ENCODE measurements at places on chromosomes 12 and 14.

GRCh38 chr14:54138024-54138353, 181.4 kb upstream of the BMP4 start:
- no peak for DNase-seq

DNA sequence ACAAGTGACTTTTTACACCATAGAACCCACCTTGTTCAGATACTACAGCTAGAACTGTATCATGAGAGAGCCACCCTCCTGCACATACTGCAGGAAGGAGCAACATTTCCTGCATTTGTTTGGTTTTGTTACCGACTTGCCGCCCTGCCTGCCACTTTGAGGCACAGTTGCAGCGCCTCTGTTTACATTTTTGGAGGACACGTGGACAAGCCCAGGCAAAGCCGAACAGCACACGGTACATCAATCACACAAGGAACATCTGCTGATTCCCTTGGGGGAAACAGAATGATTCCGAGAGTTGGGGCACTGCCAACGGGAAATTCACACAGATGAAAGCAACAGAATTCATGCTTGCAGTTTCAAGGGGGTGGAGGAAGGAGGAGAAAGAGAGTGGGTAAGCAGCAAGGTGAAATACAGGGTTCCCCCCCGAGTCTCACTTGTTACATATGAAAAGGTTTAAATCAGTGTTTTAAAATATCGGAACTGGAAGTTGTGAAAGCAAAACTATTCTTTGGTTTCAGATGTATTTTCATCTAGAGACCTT, 110.7 kb downstream of the BTG1 start:
- peak; percentile 73 for DNase-seq

GRCh38 chr14:81295958-81296923, 75.5 kb upstream of the GTF2A1 start:
- DNase-seq, result no peak

DNA sequence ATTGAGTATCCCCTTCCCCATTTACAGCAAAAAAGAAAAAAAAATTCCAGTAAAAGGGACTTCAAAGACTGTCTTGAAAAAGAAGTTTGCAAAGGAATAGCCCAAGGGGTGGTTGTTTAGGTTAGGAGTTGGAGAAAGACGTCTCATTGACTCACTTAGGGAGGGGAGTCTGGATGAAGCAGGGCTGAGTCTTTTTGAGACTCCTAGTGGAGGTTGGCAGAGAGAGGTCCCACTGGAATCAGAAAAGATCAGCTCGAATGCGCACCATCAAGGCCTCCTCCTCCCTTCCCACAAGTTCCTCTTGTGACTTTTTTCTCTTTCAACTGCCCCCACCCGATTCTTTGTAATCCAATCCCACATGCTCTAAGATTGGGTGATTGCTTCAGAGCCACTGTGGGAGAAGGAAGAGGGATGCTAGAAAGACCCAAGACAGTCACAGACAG, 1.9 kb downstream of the ARHGEF40 start:
- no peak for DNase-seq

- no peak for DNase-seq
Observed at GRCh38 chr12:13204428-13204827, 7.9 kb downstream of the EMP1 start.

All from NCI-H146 (cell line).